ENCODE measurements at places on chromosomes 16 and 17.
A peak's percentile ranks its signal among the peaks of the same experiment; 100 is the strongest.

GRCh38 chr17:38751808-38752307 lies 683 bp upstream of the PSMB3 start:
- peak; percentile 95 for DNase-seq

- peak; percentile 83 for DNase-seq
Measured at GRCh38 chr16:49827805-49828438, 28.0 kb downstream of the ZNF423 start.

DNA sequence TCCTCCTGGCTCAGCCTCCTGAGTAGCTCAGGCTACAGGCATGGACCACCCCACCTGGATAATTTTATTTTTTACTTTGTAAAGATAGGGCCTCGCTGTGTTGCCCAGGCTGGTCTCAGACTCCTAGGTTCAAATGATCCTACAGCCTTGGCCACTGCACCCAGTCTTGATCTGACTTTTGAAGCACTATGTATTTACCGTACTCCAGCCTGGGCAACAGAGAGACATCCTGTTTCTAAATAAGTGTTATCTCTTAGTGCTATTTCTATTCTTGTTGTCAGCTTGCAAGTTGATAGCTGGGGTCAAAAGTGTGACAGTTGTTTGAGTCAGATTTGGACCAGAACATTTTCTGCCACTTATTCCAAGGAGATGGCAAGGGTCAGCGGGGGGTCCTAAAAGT lies 486.4 kb downstream of the NPIPA7 start:
- DNase-seq, result no peak

GRCh38 chr17:45628019-45628418 lies 137.5 kb upstream of the PLEKHM1 start:
- DNase-seq, result no peak

- DNase-seq, result peak; percentile 52
Measured at GRCh38 chr17:60087882-60088669, 9.4 kb upstream of the HEATR6 start.

DNA sequence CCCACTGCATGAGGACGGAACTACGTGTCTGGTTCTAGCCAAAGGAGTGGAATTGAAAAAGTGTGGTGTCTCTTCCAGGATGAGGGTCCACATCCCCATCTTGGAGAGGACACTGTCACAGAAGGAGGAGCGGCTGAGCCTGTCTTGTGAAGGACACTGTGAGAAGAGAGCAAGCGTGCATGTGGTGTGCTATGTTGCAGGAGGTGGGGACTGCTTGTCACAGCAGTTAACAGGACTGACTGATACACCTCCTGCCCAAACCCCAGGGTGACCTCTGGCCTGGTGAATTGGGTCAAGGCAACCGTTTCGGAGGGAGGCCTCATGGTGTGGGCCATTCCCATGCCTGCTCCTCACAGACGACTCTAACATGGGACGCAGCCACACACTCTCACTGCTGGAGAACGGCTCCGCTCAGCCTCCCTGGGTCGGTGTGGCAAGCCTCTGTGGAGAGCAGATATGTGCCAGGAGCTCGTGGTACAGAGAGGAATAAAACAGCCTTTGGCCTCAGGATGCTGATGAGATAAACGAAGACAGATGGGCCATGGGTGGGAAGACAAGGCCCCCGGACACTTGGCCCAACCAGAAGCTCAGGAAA lies 56.4 kb upstream of the RBFOX3 start:
- DNase-seq, result no peak

GRCh38 chr16:29962344-29962994 lies 590 bp downstream of the TMEM219 start:
- DNase-seq, result peak; percentile 80

DNA sequence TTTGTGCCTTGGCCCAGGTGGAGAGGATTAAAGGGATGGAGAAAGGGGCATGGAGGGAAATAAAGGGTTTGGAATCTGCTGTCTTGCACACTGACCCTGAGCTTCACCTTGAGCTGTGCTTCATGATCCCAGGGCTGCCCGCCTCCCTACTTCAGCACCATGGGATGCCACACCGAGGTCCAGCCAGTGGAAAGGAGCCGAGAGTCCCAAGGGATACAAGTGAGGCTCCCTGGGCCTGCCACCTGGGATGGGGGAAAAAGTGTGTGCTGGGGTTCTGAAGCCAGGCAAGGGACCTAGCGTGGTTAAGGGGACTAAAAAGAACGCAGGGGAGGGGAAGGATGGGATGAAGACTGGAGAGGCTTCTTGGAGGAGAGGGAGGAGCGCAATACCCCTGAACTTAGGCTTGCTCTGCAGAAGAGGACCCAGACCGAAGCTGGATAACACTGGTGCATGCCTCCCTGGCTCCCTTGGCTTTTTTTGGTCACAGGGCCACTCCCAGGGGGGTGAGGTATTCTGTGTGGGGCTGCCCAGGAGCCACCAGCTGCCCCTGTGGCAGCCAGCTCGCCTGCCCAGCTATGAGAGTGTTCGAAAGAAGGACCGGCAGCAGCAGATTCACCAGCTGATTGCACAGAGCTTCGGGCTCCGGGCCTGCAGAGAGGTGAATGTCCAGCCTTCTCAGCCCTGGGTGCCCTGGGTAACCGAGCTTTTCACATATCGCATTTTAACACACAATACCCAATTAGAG lies 7.2 kb downstream of the MRPL27 start:
- DNase-seq, result no peak

- no peak for DNase-seq
Measured at GRCh38 chr16:61146429-61146828, 889.8 kb downstream of the CDH8 start.

DNA sequence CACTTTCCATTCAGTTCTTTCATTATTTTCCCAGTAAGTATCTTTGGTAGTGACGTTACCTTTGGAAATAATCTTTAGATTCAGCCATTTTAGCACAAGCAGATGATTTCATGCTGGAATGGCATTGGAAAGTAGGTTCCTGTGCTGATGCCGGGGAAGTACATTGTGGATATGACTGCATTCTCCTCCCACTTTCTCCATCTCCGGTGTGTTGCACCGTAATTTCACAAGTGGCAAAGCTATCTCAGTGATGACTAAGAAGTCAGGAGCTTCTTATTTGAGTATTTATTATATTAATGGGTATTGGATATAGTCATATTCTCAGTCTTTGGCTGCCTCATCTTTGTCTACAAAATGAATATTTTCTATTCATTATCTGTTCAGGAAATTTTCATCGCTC lies 69.8 kb downstream of the MRTFB start:
- DNase-seq, result no peak

DNA sequence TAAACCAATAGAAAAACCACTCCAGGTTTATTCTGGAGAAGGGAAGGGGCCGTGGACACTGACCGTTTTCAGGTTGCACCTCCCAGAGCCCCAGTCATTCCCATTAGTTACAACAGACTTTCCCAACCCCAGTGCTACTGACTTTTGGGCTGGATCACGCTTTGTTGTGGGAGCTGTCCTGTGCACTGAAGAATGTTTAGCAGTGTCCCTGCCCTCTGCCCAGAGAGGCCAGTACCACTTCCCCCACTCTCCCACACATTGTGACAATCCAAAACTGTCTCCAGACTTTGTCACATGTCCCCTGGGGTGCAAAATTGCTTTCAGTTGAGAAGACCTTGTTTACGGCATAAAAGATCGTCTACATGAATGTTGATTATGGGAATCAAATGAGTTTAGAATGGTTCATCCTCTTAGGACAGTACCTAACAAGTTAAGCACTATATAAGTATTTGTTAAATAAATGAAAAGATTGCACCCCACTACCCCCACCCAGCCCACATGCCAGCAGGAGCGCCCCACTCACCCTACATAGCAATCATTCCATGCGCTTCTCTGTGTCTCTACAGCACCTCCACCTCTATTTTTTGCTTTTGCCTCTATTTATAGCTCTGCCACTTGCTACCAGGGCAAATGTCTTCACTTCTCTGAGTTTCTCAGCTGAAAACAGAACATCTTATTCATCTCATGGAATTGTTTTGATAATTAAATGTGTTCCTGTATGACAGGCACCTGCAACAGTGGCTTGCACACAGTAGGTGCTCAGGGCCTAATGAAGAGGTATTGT lies 104.9 kb downstream of the AXIN2 start:
- no peak for DNase-seq

DNA sequence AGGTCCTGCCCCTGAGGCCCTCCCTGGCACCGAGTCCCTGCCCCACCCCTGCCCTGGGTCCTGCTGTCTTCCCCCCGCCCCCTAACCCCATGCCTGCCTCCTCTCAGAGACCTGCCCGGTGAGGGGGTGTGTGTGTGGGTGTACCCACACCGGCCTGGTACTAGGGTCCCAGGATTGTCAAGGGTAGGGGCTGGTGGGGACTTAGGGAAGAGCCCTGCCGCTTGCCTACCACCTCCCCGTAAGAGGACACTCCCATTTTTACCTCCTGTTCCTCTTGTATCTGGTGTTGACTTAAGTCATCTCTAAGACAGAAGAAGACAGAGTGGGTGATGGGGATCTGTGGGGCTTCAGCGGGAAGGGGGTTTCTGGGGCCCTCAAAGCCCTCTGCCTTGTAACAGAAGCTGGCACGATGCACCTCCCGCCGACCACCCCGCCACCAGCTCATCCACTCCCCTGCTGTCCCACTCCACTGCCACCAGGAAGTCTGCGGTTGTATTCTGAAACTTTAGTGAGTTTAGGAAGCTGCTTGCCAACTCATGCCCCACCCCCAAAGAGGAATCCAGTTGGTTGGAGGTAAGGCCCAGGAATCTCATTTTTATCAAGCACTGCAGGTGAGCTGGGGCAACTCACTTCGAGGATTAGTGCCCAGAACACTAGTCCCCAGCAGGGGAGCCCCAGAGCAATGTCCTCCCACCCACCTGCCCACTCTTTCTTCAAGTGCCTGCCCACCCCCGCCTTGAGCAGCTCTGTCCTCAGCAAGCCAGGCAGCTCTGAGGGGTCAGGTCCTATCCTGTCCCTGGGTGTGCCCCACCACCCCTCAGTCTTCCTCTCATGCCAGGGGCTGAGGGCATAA lies 5.6 kb downstream of the SPATA32 start:
- no peak for DNase-seq

DNA sequence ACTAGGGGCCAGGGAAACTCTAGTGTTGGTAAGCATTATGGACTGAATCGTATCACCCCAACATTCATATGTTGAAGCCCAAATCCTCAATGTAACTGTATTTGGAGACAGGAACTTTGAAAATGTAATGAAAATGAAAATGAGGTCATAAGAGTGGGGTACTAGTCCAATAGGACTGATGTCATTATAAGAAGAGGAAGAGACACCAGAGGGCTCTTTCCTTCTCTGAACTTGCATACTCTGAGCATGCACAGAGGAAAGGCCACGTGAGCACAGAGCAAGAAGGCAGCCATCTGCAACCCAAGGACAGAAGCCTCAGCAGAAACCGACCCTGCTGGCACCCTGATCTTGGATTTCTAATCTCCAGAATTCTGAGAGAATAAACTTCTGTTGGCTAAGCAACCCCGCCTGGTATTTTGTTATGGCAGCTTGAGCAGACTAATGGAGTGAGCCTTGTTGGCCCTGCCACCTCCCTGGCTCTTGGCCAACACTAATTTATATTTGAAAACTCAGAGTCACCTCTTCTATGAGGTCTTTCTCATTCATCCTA lies 273.4 kb downstream of the NTN1 start:
- no peak for DNase-seq

GRCh38 chr16:22314661-22315626 lies 17.7 kb downstream of the POLR3E start:
- no peak for DNase-seq

- no peak for DNase-seq
Measured at GRCh38 chr16:11674818-11675560, 6.7 kb downstream of the SNN start.

DNA sequence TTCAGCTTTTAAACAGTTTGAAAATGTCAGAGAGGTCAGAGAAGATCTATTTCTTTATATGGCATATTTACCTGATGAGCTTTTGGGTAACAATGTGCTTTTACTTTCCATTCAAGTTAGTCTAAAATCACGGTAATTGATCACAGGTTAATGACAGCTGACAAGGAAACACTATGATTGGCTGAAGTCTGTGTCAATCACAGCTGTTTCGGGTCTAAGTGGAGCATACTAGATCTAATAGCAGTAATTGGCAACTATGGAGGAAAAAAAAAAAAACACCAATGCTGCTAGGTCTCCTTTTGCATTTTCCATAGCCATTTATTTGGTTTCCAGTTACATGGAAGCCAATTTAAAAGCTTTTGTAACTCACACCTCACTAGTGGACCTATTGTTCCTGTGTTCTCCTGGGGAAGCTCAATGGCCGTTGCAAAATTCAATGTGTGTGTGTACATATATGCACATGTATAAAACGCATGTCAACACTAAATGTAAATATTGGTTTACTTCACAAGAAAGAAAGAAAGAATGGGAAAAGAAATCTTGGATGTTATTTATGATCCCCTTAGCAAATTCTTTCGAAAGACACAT lies 568.3 kb upstream of the ZFHX3 start:
- DNase-seq, result peak; percentile 57

GRCh38 chr17:4845118-4845517 lies 12.0 kb downstream of the MINK1 start:
- DNase-seq, result peak; percentile 61

DNA sequence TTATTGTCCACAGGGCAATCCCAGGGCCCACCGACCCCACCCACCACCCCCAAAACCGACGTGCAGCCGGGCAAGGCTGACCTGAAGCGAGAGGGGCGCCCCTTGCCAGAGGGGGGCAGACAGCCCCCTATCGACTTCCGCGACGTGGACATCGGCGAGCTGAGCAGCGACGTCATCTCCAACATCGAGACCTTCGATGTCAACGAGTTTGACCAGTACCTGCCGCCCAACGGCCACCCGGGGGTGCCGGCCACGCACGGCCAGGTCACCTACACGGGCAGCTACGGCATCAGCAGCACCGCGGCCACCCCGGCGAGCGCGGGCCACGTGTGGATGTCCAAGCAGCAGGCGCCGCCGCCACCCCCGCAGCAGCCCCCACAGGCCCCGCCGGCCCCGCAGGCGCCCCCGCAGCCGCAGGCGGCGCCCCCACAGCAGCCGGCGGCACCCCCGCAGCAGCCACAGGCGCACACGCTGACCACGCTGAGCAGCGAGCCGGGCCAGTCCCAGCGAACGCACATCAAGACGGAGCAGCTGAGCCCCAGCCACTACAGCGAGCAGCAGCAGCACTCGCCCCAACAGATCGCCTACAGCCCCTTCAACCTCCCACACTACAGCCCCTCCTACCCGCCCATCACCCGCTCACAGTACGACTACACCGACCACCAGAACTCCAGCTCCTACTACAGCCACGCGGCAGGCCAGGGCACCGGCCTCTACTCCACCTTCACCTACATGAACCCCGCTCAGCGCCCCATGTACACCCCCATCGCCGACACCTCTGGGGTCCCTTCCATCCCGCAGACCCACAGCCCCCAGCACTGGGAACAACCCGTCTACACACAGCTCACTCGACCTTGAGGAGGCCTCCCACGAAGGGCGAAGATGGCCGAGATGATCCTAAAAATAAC lies 3.0 kb downstream of the SOX9 start:
- no peak for DNase-seq

GRCh38 chr17:17681744-17682292 lies 560 bp downstream of the RAI1 start:
- DNase-seq, result peak; percentile 67

- no peak for DNase-seq
Measured at GRCh38 chr17:74742153-74742515, 5.1 kb downstream of the RAB37 start.

- DNase-seq, result no peak
Measured at GRCh38 chr17:77343031-77343800, 202.4 kb downstream of the SEC14L1 start.

Measured in muscle of leg (tissue), 16 donors.